ENCODE measurements at places on chromosomes 6 and 20.

DNA sequence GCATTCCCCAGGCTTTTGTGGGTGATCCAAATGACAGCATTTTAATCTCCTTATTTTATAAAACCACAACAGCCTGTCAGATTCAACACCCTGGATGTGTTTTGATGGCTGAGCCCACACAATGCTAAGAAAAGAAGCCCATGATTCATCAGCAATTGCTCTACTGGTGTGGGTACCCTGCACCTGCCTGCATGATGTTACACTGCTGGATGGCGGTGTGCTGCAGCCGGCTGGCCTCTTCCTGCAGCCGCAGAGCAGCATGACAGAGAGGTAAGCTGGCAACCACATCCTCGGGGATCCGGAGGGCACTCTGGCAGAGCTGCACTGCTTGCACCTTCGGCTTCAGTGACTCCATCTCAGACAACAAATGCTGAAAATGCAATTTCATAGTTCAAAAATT lies 327.5 kb downstream of the SYNE1 start:
- no peak for DNase-seq

GRCh38 chr6:83114164-83114563 lies 46.7 kb downstream of the DOP1A start:
- no peak for DNase-seq

- peak; percentile 41 for DNase-seq
These were observed 90.7 kb downstream of the KHDC1L start for GRCh38 chr6:73134588-73134987.

- no peak for DNase-seq
These were observed 25.0 kb downstream of the TTBK1 start for GRCh38 chr6:43268355-43268700.

GRCh38 chr6:149179431-149179830 lies 138.1 kb upstream of the TAB2 start:
- no peak for DNase-seq

DNA sequence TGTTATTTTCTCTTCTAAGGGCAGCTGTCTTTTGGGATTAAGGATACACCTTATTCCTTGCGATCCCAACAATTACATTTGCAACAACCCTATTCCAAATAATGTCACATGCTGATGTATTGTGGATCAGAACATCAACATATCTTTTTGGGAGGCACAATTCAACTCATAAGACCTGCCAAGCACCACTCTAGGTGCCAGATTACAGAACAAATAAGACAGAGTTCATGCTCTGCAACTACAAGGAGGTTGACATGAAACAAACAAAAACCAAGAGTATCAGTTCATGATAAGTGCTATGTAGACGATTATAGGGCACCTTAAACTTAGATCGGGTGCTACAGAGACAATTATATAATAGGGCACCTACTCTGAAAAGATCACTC lies 203.2 kb upstream of the SGK1 start:
- no peak for DNase-seq

- DNase-seq = no peak
These were observed 89.8 kb upstream of the TENT5A start for GRCh38 chr6:81842254-81842653.

DNA sequence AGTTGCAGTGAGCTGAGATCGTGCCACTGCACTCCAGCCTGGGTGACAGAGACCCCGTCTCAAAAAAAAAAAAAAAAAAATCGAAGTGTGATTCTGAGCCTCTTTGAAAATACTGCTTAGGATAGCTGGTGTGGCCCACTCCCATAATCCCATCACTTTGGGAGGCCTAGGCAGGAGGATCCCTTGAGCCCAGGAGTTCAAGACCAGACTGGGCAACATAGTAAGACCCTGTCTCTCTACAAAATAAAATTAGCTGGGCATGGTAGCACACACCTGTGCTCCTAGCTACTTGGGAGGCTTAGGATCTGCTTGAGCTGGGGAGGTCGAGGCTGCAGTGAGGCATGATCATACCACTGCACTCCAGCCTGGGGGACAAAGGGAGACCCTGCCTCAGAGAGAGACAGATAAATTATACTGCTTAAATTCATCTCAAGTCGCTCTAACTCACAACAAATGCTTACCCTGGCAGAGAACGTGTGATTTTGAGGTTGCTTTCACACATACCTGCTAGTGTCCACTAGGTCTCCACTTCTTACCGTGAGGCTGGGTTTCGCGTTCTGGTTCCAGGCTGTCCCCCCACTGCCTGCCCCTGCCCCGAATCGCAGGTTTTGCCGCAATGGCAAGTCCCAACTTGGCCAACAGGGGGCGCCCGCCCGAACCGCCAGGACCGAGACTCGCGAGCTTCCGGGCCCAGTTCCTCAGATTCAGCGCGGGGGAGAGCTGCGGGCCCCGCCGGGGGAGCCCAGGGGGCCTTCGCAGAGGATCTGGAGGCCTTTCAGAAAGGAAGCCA lies 12.3 kb upstream of the TMC2 start:
- peak; percentile 65 for DNase-seq

DNA sequence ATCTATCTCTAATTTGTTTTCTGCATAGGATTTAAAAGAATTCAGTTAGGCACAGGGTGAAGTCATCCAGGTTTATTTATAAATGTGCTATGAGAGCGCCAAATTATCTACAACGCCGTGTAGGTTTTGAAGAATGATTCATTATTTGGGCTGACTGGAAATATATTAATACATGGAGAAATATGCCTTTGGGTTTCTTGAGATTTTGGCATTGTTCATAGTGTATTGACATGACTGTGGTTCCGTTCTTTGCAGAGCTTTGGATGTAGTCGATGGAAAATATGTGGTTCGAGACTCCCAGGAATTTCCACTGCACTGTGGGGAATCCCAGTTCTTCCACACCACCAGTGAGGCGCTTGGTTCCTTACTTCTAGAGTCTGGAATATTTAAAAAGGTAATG lies 90.9 kb downstream of the CRYBG1 start:
- DNase-seq = peak; percentile 36

DNA sequence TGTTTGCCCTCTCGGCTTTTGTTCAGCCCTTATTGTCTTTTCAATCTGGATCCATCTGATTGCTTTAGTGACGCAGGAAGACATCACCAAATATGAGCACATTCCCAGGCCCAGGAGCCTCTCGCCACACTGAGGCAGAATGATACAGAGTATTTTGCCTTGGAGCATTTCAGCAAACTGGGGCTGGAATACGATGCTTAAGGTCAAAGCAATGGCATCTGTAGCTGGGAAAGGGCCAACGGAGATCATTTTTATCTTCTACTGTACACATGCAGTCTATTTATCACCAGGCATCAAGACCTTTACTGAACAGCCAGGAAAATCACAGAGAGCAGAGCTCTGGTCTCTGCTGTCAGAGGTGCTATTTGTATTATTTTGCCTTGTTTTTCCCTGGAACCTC lies 655.3 kb downstream of the RNF144B start:
- no peak for DNase-seq

DNA sequence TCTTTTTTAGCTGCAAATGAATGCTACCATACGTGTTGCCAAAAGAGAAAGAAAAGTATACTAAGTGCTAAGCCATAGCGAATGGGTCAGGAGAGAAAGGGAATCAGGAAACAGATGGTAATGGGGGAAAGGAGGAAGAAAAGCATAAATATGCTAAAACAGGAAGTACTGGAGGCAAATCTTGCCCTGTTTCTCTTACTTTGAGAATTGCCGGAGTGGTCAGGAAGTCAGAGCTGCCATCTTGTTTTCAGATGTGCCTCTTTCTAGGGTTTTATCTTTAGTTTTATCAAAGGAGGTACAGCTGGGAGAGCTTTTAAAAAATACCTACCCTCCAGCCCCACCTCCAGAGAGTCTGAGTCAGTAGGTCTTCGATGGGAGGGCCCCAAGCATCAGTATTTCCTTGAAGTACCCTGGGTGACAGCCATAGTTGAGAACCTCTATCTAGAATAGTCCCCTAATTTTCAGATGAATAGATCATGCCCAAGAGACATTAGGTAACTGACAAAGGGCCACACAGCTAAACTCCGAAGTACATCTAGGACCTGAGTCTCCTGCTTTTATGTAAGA lies 193.3 kb downstream of the CLIC5 start:
- DNase-seq = no peak

DNA sequence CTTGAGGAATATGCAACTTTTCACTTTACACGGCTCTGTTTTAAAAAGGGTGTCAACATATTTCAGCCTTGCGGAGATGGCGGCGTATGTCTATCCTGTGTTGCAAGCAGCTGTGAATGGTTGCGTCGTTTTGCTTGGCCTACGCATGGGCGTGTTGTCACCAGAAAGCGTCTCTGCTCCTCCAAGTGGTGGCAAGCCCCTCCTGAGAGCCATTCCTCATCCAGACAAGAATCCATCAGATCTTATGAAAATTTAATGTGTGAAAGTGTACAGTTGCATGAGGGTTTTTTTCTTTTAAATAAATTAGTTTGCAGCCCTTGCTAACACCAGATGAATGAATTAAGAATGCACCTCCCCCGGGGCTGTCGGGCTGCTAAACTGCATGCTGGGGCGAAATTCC lies 114.4 kb downstream of the PHACTR3 start:
- no peak for DNase-seq

GRCh38 chr20:9916761-9917160 lies 77.9 kb upstream of the PAK5 start:
- no peak for DNase-seq

- DNase-seq = no peak
These were observed 112.8 kb downstream of the HFE start for GRCh38 chr6:26199773-26200764.

DNA sequence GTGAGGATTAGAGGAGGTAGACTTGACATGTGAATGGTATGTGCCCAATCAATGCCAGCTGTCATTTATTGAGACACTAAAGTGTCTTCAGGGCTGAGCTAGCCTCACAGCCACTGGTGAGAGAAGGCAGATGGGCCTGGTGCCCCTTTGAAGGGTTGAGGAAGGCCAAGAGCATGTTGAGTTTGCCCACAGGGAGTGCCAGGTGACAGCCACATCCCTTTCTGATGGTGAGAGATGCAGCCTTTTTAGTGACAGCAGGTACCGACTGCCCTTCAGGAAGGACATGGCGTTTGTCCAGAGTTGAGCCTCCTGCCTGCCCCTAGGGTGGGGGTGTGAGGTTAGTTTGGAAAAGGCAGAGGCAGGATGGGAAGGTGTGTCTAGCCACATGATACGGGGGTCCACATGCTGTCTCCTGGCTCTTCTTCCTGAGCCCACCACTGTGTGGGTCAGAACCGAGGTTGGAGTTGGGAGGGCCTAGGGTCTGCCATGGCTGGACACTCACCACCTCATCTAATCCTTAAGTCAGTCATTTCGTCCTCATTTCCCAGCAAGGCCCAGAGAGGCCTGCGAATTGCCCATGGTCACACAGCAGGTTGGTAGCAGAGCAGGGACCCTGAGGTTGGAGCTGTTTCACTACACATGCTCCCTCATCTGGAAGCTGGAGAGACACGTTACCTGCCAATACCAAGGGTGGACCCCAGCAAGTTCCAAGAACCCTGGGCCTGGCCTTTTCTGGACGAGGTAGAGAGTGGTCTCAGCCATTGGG lies 32.5 kb downstream of the SPDEF start:
- DNase-seq = no peak

- DNase-seq = no peak
These were observed 98.0 kb upstream of the JARID2 start for GRCh38 chr6:15147827-15148226.

- DNase-seq = no peak
These were observed 23.0 kb downstream of the APCDD1L start for GRCh38 chr20:58492074-58492718.

GRCh38 chr6:122445274-122445673 lies 26.3 kb downstream of the SERINC1 start:
- DNase-seq = no peak

GRCh38 chr20:1171461-1172093 lies 13.2 kb downstream of the TMEM74B start:
- peak; percentile 13 for DNase-seq

DNA sequence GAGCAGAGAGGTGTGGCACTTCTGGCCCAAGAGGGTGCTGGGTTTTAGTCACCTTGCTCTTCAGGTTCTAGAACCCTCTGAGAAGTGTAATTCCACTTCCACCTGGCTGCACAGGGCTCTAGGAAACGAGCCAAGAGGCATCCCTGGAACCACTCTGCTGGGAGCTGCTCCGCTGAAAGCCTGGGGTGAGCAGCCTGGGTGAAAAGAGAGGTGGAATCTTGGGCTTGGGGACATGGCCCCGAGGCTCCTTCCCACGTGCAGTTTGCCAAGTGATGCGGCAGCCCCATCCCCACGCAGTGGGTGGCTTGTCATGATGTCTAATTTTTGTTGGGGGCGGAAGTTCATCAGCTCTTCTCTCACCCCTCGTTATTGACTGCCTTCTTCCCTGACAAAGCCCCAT lies 32.8 kb downstream of the PPP1R16B start:
- no peak for DNase-seq

DNA sequence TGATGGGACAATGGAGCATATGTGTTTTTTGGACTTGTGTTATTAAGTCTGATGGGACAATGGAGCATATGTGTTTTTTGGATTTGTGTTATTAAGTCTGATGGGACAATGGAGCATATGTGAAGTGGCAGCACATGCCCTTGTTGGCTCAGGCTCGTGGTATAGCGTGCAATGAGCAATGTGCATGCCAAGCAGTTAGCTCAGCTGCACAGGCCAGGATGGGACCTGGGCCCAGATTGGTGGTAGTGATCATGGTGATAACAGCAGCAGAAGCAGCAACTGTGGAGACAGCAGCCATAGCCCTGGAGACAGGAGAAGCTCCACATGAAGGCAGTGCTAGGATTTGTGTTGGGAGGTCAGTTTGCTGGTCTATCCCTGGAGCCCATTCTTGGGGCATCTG lies 61.1 kb downstream of the IL20RA start:
- DNase-seq = no peak

GRCh38 chr6:150567823-150568383 lies 31.8 kb upstream of the PLEKHG1 start:
- no peak for DNase-seq

DNA sequence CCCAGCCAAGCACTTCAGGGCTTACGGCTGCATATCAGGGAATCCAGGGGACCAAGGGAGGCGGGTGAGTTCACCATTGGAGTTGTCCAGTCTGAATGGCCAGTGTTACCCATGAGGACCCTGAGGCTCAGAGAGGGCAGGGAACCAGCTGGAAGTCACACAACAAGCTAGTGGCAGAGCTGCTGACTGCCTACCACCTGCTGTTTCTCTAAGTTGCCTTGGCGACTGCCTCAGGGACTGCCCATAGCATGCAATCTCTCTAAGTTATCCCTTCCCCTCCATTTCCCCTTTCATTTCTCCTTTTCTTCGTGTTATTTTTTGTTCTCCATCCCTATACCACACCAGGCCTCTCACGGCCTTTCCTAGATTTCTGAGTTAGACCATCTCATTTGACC lies 71.8 kb upstream of the SIRPA start:
- DNase-seq = no peak

DNA sequence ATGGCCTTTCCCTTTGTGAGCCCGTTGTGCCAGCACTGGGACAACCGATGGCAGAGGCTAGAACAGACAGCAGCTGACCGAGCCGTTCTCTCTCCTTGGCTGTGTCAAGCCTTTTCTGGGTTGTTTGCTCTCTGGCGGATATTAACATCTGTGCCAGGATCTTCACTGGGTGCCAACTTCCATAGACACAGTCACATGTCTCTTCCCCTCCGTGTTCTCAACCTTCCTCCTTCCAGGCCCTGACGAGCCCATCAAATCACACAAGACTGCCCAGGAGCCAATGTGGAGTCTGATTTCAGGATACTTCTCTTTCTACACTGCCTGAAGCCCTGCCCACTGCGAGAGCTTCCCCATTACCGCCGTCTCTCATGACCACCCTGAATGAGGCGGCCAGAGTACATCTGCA lies 111.0 kb upstream of the RALGAPA2 start:
- no peak for DNase-seq
